SK-MEL-5 (cell line): ENCODE measurements at places on chromosomes 5 and 9.

DNA sequence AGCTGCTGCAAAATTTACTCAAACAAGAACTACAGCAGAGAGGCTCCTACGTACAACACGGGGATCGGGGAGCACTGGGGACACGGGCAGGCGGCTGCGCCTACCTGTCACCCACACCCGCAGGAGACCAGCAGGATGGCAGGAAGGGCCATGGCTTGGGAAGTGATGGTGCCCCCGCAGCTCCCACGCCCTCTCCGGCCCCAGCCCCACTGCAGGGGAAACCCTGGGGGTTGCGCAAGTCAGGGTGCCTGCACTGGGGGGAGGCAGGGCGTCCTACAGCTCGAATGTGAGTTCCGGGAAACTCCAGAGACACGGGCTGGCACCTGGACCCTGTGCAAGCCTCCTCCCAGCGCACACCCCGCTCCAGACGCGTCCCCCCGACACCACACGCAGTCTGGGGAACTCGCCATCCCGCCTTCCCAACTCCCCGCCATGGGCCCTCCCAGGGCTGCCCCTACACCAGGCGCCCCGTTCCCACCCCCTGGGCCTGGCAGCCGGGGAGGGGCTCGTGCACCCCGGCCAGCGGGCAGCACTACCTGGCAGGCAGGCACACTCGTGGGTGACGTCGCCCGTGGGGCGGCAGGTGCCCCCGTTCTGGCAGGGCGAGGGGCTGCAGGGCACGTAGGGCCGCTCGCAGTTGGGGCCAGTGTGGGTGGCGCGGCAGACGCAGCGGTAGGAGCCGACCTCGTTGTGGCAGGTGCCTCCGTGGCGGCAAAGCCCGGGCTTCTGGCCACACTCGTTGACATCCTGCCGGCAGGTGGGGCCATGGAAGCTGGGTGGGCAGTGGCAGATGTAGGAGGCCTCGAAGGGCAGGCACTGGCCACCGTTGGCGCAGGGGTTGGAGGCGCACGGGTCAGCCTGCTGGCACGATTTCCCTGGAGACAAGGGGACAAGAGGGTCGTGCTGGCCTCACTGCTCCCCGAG lies 23.3 kb downstream of the NOTCH1 start:
- DNase-seq = no peak

DNA sequence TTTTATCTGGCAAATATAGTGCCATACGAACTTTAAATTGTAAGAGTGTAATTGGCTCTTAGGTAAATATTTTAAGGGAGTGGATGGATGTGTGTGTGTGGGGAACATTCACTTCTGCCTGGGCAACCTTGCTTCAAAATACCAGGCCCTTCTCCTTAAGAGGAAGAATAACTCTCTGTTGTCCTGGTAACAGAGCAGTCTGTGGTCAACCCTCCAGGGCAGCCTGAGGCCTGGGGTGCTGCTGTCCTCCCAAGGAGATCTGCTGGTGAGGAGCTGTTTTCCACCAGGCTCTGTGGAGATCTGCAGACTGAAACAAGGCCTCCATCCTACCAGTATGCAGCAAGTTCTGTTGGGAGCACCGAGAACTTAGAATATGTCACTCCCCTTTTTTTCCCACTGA lies 325.2 kb downstream of the PSAT1 start:
- no peak for DNase-seq

DNA sequence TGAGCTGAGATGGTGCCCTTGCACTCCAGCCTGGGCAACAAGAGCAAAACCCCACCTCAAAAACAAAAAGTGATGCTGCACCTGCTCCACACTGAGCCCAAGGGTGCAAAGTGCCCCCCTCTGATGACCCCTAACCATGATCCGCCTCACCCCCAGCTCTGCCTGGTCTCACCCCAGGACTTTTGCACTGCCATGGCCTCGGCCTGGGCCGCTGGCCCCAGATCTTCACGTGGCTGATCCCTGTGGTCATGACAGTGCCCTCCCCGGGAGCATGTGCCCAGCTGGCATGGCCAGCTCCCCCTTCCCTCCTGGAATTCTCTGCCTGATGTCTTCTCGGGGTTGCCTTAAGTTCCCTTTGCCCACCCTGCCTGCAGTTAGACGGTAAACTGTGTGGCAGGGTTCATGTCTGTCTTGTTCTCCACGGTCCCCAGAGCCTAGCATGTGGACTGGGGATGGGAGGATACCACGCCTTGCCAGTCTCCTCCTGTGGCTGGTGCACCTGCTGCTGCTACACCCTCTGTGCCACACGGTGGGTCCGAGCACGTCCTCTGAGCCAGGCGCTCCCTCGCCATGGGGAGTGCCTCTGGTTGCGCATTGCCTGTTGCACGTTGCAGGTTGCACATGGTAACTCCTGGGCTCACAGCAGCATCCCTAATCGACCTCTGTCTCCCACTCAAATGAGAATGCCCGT lies 77.4 kb upstream of the PPP1R26 start:
- no peak for DNase-seq

GRCh38 chr5:147098233-147098790 lies 136.5 kb upstream of the STK32A start:
- DNase-seq = peak; percentile 88

DNA sequence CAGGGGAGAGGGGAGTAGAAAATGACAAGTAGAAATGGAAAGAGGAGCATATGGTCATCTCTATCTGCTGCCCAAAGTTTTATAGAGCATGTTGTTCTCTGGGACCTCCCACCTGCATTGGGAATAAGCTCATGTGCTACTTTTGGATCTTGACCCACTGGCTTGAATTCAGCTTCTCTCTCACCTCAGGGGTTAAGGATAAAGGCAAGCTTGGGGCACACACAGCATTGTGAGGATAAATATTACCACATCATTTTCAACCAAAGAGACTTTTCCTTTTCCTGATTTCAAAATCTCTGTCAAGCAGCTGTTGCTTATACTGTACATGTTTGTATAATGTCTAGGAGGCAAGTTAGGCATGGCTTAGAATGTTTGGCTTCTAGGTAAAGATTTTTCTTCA lies 16.6 kb downstream of the ATP10B start:
- DNase-seq = no peak

DNA sequence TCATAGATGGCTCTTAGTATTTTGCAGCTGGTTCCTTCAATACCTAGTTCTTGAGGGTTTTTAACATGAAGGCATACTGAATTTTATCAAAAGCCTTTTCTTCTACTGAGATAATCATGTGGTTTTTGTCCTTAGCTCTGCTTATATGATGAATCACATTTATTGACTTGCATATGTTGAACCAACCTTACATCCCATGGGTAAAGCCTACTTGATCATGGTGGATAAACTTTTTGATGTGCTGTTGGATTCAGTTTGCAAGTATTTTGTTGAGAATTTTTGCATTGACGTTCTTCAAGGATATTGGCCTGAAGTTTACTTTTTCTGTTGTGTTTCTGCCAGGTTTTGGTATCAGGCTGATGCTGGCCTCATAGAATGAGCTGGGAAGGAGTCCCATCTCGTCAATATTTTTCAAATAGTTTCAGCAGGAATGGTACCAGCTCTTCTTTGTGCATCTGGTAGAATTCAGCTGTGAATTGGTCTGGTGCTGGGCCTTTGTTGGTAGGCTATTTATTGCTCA lies 49.7 kb downstream of the YIPF5 start:
- DNase-seq = no peak

DNA sequence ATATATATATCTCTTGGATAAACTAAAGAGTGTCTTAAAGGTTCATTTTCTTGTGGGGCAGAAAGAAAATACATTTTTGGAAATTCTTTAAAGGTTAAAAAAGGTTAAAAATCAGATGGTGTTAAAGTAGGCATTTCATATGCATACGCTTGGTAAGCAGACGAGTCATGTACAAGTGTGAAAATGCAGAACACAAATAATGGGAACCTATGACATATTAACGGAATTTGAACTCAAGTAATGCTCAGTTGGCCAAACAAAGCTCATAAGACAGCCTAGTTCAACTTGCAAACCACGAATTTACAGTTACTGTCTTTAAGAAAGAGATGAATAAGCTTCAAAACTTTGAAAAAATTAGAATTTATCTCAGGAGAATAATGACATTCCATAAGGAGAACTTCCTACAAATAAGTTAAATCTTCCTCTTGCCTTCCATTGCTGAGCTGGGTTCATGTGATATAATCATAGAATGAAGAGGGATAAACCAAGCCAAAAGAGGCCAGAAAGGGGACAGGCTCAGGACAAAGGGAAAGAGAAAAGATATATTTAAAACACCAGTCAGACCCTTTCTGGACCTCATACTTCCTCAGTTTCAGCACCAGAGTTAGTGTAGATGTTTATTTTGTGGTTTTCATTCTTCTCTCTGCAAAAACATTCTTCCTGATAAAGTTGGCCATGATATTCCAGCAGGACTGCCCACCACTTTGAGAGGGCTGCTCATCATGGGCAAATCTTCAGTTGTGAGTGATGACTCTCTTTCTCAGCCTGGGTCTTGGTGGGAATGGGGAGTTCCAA lies 256.7 kb upstream of the CD180 start:
- no peak for DNase-seq

DNA sequence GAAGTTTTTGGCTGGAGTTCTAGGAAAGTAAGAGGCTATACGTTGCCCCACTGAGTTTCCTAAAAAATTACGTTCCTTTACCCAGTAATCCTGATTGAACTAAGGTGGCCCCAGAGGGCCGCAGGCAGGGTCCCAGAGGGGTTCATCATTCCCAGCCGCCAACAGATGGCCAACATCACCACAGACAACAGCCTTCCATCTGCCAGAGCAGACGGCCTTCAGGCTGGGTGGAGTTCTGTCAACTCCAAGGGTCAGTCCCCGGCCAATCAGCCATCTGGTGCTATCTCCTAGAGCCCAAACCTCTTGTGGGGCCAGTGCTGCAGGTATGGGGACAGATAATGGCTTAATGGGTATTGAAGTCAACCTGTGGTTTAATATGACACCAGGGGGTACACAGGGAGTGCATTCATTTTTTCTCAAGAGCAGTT lies 30.4 kb downstream of the TBC1D2 start:
- DNase-seq = no peak

GRCh38 chr9:134895097-134895496 lies 14.5 kb downstream of the FCN2 start:
- no peak for DNase-seq

DNA sequence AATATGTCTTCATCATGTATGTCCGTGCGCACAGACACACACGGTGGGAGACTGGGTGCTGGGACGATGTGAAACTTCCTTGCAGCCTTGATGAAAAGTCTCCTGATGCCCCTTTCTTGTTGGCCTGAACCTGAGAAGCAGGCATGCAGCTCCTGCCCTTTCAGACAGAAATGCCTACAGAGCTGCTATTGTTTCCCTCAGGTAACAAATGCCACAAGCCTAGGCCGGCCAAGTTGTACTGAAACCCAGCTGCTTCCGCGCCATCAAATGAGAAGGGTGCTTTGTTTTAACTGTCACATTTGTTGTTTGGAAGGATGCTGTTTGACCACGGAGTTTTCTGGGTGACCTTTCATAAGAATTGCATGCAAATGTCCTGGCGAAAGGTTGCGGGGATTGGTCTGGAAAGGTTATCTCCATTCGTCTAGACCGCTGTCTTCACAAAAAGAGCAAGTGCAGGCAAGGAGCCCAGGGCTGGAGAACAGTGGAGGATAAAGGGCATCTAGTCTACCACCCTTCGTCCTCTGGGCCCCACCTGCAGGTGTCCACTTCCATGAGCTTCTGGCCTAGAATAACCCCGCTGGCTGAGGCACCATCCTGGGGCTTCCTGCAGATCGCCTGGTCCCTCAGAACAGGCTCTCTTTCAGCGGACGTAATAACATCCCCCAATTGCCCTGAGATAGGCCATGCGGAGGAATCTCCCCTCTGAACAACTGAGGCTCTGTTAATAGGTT lies 197.2 kb downstream of the SEMA6A start:
- DNase-seq = no peak

GRCh38 chr9:135552698-135553171 lies 6.8 kb downstream of the OBP2A start:
- no peak for DNase-seq

- DNase-seq = no peak
Measured at GRCh38 chr9:89821081-89821480, 216.3 kb downstream of the GADD45G start.

- DNase-seq = no peak
Measured at GRCh38 chr5:19498852-19499251, 489.1 kb downstream of the CDH18 start.

- DNase-seq = no peak
Measured at GRCh38 chr5:106376522-106376921, 1294.2 kb downstream of the EFNA5 start.

DNA sequence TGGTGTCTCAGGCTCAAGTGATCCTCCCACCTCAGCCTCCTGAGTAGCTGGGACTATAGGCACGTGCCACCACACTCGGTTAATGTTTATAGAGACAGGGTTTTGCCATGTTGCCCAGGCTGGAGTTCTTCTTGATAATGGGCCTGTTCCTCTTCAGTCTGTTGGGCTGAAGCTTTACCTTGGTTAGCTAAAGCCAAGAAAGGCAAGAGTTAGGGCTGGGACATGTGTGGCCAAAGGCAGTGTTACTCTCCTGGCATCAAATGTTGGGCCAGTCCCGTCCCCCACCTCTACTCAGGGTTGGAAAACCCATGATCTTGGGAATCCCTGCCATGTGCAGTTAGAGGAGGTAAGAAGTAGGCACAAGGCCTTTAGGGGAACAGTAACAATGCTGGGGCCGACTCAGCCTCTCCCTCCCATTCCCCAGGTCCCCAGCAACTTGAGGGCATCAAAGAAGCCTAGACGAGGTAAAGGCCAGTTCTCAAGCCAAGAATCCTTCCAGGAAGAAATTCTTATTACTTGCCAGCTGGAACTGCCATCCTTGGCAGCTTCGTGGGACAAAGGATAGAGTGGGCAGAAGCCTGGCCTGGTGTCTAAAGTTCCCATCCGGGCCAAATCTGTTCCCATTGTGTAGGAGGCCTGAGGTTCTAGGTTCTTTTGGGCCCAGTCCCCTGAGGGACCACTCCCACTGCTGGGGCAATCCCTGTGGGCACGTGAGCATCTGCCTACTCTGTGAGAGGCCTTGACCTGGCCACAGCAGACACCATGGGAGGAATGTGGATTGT lies 4.5 kb downstream of the EGR1 start:
- no peak for DNase-seq

- DNase-seq = no peak
Measured at GRCh38 chr9:4272126-4272525, 27.7 kb downstream of the GLIS3 start.

GRCh38 chr9:137233143-137233980 lies 2.7 kb downstream of the SLC34A3 start:
- no peak for DNase-seq

GRCh38 chr5:169626779-169627178 lies 10.3 kb upstream of the DOCK2 start:
- DNase-seq = no peak

DNA sequence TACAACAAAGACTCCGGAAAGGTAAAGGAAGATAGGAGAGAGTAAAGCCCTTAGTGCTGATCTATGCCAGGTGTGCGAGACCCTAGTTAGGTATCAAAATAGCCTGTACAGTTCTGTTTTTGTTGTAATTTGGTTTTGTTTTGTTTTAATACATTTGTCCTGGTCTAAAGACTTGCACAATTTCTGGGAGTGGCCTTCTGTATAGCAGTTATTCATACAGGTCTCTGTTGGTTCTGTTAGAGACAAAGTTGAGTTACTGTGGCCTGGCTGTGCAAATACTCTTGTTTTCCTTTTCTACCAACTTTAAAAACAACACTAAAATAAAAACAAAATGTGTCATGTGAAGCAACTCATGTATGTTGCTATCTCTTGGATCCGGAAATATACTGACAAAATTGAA lies 163.6 kb downstream of the COMMD10 start:
- DNase-seq = no peak
